ENCODE measurements at places on chromosomes 11 and 22.

- DNase-seq = no peak
Measured at GRCh38 chr11:74460481-74461154, 6.7 kb downstream of the KCNE3 start.

DNA sequence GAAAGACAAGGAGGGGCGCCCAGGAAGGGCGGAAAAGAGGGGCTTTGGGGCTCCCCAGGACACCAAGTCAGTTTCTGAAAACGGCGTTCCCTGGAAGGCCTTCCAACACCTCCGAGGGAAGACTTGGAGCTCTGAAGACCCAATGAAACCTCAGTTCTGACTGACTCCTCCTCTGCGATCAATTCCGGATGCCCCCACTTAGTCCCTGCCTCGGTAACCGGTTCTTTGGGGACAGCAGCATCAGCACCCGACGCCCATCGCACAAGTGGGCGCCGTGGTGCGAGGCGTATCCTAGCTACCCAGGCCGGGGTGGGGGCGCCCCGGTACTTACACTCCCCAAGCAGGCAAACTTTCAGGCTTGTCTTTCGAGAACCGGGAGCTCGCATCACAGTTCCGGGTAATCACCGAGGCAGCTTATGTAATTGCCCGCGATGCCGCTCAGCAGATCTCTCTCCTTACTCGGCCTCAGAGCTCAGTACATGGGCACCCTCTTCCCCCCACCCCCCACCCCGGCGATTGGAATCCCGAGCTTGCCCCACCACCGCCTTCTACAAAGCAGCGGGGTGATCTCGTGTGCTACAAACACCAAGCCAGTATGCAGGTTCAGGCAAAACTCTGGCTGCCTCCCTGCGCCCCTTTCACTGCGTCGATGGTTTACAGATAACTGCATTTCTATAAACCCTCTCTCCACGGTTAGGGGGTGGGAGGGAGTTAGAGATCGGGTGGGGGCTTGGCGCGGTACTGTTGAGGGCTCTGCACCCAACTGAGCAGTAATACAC is 2.0 kb downstream of the TENM4 start:
- no peak for DNase-seq

DNA sequence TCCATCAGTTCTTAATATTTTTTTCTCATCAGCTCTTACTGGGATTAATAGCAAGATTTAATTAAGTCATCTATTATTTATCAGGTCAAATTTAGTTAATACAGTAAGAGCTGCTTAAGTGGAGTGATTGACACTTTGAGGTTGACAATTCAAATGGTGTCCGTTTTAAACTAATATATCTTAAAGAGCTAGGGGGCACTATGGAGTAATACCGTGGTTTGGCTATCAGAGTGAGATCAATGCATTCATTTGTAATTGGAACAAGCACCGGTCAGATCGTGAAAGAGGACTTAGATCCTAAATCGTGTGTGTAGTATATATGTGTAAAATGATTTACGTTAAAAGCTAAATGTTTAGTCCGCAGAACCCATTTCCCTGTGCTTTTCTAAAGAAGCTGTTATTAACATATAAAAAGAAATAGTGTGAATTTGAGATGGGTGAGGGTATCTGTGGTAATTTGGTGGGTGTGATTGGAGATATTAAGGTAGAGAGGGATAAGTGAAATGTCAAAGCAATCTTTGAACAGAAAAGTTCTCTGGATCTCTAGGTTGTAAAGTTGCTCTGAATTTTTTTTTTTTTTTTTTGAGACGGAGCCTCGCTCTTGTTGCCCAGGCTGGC is 2.3 kb downstream of the SIK2 start:
- DNase-seq = no peak

GRCh38 chr11:10350334-10350733 is 45.5 kb downstream of the ADM start:
- no peak for DNase-seq

- DNase-seq = no peak
Measured at GRCh38 chr11:121514432-121515334, 61.9 kb upstream of the SORL1-AS1 start.

- DNase-seq = no peak
Measured at GRCh38 chr11:30406978-30407762, 84.3 kb downstream of the ARL14EP start.

- DNase-seq = no peak
Measured at GRCh38 chr11:94767701-94768601, at the start of gene AMOTL1. Gene AMOTL1 (plus strand): TSS chr11:94768356. CDS start chr11:94768512, 156 bp downstream.

DNA sequence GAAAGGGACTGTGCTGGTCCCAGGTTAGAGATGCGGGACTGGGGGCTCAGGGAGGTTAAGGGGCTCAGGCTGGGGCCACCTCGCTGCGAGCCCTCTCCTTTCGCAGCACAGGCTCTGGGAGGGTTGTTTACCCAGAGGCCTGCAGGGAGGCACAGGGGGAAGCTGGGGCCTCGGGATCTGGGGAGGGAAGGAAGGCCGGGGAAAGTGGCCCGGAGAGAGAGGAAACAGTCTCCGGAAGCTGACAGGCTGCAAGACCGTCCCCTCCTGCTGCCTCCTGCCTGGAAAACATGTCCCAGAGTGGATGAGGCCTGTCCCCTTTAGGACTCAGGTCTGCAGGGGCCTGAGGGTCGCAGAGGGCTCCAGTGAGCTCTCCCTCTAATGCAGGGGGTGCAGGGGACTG is 45.4 kb downstream of the MYO7A start:
- DNase-seq = no peak

GRCh38 chr22:50517495-50518260 is 7.7 kb downstream of the SCO2 start:
- no peak for DNase-seq

GRCh38 chr11:92828556-92828955 is 140.9 kb upstream of the MTNR1B start:
- no peak for DNase-seq

DNA sequence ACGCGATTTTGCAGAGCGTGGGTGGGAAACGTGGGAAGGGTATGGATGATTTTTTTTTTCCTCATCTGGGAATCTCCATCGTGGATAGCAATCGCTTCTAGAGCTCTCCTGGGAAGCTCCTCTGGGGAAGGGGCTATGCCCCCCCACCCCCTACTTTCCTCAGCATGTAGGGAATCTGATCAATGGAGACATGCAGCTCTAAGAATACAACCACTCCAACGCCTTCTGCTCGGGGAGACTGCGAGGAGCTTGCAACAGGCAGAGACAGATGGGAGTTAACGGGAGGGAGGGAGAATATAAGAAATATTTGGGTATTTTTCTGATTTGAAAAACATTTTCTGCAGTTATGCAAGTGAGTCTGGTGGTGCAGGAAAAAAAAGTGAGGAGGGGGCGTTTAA is 104.6 kb upstream of the HSD17B12 start:
- no peak for DNase-seq

- no peak for DNase-seq
Measured at GRCh38 chr11:98800696-98801095, 220.1 kb upstream of the CNTN5 start.

- DNase-seq = no peak
Measured at GRCh38 chr11:109291553-109291952, 130.4 kb upstream of the C11orf87 start.

- DNase-seq = peak; percentile 69
Measured at GRCh38 chr22:33049119-33049729, 9.0 kb downstream of the SYN3 start.

DNA sequence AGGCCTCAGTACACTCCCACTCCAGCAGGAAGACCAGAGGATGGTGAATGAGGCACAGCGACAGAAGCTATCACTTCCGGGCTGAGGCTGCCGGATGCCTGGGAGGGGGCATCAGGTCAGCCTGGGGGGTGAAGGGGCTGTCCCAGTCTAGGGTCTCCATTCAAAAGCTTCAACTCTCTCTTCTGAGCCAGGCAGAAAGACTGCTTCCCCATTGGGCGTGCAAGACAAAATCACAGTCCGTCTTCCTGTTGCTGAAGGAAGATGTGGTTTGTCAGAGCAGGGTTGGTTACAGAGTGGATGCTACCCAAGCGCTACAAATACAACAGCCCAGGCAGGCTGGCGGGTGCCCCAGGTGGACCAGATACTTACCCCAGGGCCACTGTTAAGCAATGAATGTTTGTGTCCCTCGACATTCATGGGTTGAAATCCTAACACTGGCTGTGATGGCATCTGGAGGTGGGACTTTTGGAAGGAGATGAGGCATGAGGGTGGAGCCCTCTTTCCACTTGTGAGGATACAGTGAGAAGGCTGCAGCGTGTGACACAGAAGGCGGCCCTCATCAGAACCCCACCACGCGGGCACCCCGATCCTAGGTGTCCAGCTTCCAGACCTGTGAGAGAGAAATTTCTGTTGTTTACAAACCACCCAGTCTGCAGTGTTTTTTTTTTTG is 12.0 kb downstream of the UPK3A start:
- DNase-seq = no peak

- no peak for DNase-seq
Measured at GRCh38 chr11:12482839-12483238, 105.5 kb downstream of the PARVA start.

GRCh38 chr22:48832592-48832991 is 995.1 kb downstream of the BRD1 start:
- DNase-seq = peak; percentile 15

- no peak for DNase-seq
Measured at GRCh38 chr11:8501836-8502235, 92.2 kb downstream of the STK33 start.

GRCh38 chr11:19832086-19832750 is 119.6 kb downstream of the NAV2 start:
- no peak for DNase-seq

GRCh38 chr11:58796333-58796732 is 48.2 kb downstream of the GLYATL2 start:
- DNase-seq = no peak

DNA sequence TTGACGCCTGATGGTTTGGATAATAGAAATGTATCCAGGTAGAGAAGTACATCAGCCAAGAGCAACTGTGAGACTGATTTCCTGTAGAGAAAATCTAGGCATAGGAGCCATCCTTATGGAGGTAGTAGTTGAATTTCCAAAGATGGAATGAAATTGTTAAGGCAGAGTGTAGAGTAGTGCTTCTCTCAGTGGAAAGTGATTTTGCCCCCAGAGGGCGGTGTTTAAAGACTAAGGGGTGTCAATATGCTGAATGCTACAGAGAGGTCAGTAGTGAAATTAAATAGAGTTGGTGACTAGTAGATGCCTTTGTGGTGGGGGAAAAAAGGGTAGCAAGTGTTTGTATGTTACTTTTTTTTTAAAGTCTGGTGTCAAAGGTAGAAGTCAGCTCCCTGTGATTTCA is 54.5 kb downstream of the TRIM44 start:
- DNase-seq = no peak

- no peak for DNase-seq
Measured at GRCh38 chr11:75214843-75215242, 25.7 kb upstream of the TPBGL start.

Data from stimulated activated CD4-positive, alpha-beta T cell treated with anti-CD3 and anti-CD28 coated beads, Interleukin-2, amount 100 ng/mL, for 24 hours (primary cell).